ENCODE measurements at places on chromosomes 2 and 18.
A peak's percentile ranks its signal among the peaks of the same experiment; 100 is the strongest.

DNA sequence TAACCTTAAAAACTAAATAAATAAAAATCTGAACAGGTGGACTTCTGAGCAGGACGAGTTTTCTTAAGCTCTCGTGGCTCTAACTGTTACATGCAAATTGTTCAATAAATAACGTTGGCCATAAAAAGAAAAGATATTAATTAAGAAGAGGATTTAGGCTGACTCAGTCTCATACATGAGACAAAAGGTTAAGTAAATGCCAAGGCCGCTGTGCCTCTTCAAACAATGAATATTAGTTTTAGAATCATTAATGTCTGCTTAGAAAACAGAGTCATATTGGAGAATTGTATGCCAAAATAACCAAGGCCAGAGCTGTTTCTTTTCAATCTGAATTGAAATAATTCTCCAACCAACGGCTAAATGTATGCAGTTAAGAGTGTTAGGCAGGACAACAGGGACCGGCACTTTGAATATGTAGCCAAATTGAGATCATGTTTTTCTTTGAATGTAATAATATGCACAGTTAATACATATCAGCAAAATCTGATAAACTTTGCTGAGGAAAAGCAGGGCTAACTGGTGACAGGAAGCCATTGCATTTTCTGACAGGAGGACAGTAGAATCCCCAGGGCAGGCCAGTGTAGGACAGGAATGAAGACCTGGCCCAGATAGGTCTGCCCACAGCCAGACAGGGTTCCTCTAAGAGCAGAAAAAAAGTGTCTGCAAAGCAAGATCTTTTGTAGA is 1041.4 kb upstream of the FANCL start:
- no peak for DNase-seq

DNA sequence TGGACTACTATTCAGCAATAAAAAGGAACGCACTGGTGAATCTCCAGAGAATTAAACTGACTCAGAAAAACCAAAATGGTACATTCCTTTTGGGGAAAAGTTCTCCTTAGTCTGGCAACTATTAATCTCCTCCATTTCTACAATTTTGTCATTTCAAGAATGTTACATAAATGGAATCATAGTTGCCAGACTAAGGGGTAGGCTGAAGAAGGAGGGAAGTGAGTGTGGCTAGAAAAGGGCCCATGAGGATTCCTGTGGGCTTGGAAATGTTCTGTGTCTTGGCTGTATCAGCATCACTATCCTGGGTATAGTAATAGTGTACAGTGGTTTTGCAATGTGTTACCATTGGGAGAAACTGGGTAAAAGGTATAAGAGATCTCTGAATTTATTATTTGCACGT is 72.4 kb downstream of the ZAP70 start:
- no peak for DNase-seq

- DNase-seq: no peak
These were observed 56.1 kb downstream of the CIB4 start for GRCh38 chr2:26585100-26585499.

GRCh38 chr2:127023504-127023903 is 83.5 kb downstream of the BIN1 start:
- DNase-seq: no peak

GRCh38 chr18:58541789-58542425 is 87.0 kb downstream of the ALPK2 start:
- peak; percentile 90 for DNase-seq

DNA sequence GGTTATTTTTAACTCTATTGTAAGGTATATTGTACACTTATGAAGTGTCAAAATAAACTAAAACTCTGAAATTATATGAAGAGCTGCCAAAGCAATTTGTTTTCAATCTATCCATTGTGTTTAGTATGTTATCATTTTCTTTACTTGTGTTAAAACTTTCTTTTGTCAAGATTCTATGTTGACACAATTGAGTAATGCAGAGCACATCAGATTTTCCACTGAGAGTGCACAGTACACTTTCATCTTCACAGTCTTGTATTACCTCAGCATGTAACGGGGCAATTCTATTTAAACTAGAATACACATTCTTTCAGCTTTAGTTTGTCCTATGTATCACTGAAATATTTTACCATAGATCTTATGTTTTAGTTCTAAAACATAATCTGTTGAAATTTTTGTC is 304.4 kb upstream of the ZC3H15 start:
- no peak for DNase-seq

GRCh38 chr2:14348247-14348646 is 284.3 kb upstream of the LRATD1 start:
- DNase-seq: no peak

GRCh38 chr2:221402072-221402471 is 170.0 kb downstream of the EPHA4 start:
- peak; percentile 56 for DNase-seq

- DNase-seq: no peak
These were observed 124.1 kb upstream of the NOSTRIN start for GRCh38 chr2:168678153-168678853.

- DNase-seq: no peak
These were observed 4.8 kb downstream of the VRK2 start for GRCh38 chr2:58051445-58051844.

DNA sequence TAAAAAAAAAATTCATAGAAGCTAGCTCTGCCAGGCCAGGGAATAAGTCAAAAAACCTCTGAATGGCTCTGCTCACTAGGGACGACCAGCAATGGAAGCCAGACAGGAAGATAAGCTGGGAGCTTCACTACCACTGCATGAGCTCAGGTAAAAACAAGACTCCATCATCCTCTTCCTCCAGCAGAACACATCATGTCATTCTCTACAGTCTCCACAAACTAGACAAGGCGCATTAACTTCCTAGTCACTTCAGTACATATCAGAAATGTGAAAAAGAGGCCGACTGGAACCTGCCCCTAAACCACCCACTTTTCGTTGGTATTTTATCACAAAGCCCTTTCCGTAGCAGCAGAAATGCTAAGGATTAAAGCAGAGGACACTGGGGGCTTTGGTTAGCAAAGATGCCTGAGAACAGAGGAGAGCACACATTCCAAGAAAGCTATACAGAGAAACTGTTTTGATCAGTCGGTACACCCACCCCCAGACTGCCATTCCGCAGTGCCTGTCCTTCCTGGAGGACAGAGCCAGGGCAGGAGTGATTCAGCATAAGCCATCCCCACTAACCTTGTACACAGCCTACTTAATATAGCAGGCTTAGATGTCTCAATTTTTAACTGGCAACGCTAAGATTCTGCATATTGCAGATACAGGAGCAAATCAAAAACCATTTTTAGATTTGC is 53.4 kb downstream of the AAK1 start:
- DNase-seq: no peak

DNA sequence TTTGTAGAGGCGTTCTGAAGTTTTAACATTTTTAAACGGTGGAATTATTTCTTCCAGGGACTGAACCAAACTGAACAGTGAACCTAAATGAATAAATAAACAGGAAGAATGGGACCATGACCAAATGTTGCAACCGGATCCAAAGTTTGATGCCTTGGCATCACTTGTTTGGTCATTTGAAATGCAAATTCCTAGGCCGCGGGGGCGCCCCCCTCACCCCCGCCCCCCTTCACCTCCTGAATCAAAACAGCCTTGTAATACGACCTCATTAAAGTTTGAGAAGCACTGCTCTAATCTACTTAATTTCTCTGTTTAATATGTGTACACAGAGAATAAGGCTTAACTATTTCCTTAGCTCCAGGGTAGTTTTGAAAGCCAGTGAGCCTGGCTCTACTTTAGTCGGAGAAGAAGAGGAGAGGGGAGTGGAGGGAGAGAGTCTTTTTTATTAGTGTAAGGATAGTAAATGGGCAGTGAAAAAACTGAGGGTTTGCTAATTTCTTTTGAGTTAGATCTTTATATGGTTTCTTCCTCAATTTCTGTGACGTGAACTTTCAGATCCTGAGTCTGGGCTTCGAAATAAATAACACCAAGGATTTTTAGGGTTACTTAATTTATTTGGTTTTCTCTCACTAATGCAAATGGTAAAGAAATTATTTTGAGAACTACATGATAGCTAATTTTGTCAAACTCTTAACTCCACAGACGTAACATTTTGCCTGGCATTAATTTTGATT is 5.7 kb downstream of the C2orf80 start:
- no peak for DNase-seq

DNA sequence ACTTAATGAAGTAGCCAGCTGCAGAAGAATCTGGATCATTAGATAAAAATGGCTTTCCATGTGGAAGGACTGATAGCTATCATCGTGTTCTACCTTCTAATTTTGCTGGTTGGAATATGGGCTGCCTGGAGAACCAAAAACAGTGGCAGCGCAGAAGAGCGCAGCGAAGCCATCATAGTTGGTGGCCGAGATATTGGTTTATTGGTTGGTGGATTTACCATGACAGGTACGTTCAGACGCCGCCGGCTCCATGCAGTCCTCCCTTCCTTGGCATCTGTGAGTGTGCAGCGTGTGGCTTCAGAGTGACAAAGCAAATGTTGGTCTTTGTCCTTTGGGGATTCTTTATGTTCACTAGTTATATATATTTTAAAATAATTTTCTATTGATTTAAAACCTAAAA is 1.8 kb downstream of the SLC5A7 start:
- DNase-seq: no peak

DNA sequence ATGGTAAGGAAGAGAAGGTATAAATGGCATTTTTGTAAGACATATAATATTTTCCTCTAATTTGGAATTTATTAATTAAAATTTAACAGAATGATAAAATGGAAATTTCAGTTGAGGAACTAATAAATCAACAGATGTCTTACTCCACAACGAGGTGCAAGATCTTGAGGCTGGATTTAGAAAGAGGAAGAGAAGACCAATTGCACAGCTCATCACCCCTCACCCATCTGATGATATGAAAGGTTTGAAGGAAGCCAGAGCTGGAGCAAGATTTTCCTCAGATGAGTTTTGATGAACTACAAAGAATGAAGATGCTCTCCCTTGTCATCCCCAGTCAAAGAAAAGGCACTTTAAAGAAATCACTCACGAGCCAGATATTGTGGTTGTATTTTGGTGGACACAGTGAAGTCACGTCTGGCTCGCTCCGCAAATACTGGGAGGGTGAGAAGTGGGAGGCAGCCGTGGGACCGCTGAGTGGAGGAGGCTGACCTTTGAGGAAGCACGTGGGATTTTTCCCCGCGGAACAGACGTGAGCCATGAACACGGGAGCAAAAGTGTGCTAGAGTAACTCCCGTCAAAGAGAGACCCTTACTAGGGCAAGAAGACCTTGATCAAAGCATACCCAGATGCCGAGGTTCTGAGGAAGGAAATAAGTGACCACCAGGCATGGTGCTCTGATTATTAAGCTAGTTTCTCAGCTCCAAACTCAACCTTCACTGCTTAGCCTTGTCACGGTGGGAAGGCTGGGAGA is 511.4 kb downstream of the RNF144A start:
- DNase-seq: no peak

- DNase-seq: no peak
These were observed at the start of gene SNTG2 for GRCh38 chr2:950080-950966. TSS of gene SNTG2 (plus strand) at chr2:950849. CDS start at chr2:950997, 148 bp downstream.

GRCh38 chr2:178296394-178297090 is 102.2 kb downstream of the OSBPL6 start:
- DNase-seq: no peak

GRCh38 chr18:58077329-58077728 is 33.3 kb downstream of the NEDD4L start:
- DNase-seq: no peak

- DNase-seq: no peak
These were observed 5.1 kb upstream of the EML4 start for GRCh38 chr2:42164046-42164445.

GRCh38 chr18:45962461-45962860 is 4.7 kb downstream of the EPG5 start:
- DNase-seq: no peak

DNA sequence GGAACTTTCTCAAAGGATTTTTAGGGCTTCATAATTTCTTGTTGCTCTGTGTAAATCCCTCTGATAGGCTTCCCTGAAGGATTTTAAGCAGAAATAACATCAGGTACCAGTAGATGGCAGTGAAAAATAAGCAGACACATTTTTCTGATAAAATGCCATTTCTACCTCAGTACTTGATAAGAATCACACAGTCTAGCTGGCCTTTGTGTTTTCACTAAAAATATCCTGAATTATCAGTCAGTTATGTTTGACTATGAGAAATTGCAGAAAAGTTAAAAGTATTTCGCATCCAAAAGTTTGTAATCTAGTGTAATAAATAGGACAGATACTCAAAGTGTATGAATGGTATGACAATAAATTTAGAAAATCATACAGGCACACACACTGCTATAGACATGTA is 68.7 kb downstream of the DNAJC10 start:
- peak; percentile 11 for DNase-seq

GRCh38 chr2:233399306-233400225 is 45.3 kb downstream of the DGKD start:
- no peak for DNase-seq

DNA sequence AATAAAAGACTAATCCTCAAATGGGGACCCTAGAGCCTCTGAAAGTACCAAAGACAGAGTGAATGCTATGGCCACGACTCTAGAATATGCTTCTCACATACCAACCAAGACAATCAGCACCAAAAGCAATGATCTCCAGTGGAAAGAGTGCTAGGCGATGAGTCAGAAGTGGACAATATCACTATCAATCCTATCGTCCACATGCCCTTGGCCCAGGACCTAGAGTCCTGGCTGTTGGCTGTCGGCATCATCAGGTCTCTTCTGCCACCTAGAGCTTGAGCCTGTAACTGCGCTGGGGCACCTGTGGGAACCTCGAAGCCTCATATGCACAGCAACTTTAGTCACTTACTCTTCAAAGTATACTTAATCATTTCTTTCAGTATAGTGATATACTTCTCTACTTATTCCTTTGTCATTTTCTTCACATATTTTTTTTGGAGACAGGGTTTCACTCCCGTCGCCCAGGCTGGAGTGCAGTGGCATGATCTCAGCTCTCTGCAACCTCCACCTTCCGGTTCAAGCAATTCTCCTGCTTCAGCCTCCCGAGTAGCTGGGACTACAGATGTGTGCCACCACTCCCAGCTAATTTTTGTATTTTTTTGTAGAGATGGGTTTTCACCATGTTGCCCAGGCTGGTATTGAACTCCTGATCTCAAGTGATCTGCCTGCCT is 29.7 kb downstream of the NOL10 start:
- DNase-seq: peak; percentile 66
